Stomach (tissue), 19 donors: ENCODE measurements at places on chromosomes 6 and 20.

- DNase-seq: peak; percentile 65
Measured at GRCh38 chr20:53621482-53622246, 28.0 kb upstream of the ZNF217 start.

DNA sequence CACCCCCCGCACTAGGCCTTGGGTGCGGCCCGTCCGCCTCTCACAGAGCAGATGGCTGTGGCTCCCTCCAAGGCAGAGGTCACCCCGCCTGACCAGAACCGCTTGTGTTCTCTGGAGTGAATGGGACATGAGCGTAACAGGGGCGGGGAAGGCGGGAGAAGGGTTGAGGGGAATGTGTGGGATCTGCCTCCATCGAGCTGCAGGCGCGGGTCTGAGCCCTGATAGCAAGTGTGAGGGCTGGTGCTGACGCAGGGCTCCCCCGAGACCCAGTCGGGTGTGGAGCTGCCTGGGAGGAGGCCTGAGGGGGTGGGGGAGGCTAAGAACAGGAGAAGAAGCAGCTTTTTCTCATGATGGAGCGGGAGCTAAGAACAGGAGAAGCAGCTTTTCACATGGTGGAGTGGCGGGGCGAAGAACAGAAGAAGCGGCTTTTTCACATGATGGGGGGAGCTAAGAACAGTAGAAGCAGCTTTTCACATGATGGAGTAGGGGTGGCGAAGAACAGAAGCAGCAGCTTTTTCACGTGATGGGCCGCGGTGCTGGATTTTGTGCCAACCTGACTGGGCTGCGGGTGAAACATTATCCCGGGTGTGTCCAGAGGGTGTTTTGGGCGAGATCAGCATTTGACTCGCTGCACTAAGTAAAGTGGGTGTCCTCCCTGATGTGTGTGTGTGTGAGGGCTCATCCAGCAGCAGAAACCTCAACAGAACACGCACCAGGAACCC, 169.3 kb downstream of the TTLL2 start:
- DNase-seq: peak; percentile 84

GRCh38 chr6:159513914-159514313, 179.1 kb downstream of the SOD2 start:
- no peak for DNase-seq

- peak; percentile 33 for DNase-seq
Measured at GRCh38 chr6:938916-939315, 246.0 kb upstream of the EXOC2 start.

- no peak for DNase-seq
Measured at GRCh38 chr6:15882915-15883314, 220.1 kb upstream of the DTNBP1 start.

- no peak for DNase-seq
Measured at GRCh38 chr6:108928650-108929049, 80.4 kb downstream of the ARMC2 start.

DNA sequence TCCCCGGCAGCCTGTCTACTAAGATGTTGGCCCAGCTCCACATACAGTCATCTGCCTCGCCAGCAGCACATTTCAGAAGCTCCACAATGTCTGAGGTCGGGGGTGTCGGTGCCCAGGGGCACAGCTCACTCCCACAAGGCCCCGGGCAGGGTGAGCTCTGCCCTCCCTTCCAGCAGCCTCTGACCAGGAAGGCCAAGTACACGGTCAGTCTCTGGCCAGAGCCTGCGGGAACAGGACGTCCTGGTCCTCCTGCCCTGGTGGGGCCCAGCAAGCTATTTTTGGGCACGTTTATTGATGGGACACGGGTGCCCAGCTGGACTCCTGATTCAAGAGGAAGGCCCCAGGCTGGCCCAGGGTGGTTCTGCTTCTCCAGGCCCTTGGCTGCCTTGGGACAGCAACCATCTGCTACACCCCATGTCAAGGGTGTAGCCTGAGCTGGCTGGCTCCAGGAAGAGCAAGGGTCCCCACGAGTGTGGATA, 114.9 kb upstream of the PTPN1 start:
- peak; percentile 89 for DNase-seq

GRCh38 chr6:48714699-48715098, 603.7 kb upstream of the PTCHD4 start:
- DNase-seq: no peak

- no peak for DNase-seq
Measured at GRCh38 chr6:152305672-152306071, 331.5 kb downstream of the SYNE1 start.

- DNase-seq: no peak
Measured at GRCh38 chr6:169810066-169810989, 58.9 kb downstream of the ERMARD start.

- no peak for DNase-seq
Measured at GRCh38 chr6:41373627-41373918, 38.2 kb downstream of the NCR2 start.

- no peak for DNase-seq
Measured at GRCh38 chr6:26440977-26441358, 664 bp downstream of the BTN3A3 start.

DNA sequence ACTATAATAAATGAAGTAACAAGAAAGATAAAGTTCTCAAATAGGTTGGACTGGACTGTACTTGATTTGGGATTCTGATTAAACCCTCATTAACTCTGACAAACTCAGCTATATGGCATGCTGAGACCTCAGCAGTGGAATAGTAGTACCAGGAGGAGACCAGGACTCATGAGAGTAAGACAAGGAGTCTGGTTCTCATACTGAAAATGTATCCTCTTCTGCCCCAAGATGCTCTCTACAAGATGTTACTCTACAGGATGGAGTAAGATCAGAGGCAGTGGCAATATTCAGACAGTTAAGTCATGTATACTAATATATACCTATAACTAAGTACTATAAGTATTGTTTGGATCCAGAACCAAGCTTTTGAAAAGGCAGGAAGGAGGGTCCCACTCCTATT, 31.9 kb upstream of the SYNCRIP start:
- no peak for DNase-seq

DNA sequence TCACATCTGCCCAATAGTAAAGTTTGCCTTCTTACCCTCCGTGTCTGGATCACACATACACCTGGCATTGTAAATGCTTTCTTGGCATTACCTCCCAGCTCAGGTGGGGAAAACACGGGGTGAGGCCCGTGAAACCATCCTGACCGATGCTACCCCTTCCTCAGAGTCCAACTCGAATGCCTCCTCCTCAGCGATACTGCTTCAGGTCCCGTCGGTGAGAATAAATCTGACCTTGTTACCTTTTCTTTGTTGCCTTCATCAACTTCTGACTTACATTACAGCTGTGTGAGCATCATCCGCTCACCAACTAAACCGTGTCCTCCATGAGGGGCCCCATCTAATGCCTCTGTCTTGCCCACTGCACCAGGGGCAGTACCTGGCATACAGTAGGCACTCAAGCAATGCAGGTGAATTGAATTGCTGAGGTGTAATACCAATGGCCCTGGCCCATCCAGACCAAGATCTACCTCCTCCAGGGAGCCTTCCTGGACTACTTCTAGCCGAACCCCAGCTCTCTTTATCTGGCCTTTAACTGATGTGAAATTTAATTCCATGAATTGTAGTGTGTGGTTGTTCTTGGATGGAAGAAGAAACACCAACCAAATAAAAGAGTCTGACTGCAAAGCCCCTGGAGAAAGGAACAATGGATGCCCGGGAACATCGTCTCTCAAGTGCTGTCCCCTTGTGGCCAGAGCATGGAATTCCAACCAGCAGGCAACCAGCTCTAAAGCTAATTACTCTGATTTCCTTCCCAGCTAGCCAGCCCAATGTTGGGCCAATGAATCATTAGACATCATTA, 141.5 kb downstream of the ANKRD60 start:
- no peak for DNase-seq

- no peak for DNase-seq
Measured at GRCh38 chr20:3146732-3147341, 12.8 kb downstream of the FASTKD5 start.

GRCh38 chr6:70901324-70901723, 55.5 kb downstream of the B3GAT2 start:
- DNase-seq: no peak

DNA sequence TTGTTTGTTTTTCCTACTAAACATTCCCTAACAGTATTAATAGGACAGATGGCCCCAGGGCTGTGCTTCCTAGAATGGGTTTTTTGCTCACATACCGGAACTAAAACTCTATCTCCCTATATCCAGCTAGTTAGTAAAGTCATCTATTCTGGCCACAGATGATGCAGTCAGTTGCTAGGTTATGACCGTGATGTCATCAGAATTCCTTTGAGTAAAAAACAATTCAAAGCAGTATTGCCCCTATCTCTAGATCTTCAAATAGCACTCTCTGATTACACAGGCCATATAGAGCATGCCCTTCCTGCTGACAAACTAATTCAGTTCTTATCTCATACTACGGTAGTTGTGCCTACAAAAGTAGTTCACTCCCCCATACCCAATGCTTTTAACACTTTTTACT, 17.9 kb upstream of the ZNF451 start:
- DNase-seq: no peak
